ENCODE measurements at places on chromosomes 7 and 10.

- DNase-seq: no peak
Observed at GRCh38 chr10:77844177-77844576, 82.4 kb downstream of the DLG5 start.

GRCh38 chr7:15829691-15830090 lies 143.2 kb upstream of the MEOX2 start:
- DNase-seq: no peak

DNA sequence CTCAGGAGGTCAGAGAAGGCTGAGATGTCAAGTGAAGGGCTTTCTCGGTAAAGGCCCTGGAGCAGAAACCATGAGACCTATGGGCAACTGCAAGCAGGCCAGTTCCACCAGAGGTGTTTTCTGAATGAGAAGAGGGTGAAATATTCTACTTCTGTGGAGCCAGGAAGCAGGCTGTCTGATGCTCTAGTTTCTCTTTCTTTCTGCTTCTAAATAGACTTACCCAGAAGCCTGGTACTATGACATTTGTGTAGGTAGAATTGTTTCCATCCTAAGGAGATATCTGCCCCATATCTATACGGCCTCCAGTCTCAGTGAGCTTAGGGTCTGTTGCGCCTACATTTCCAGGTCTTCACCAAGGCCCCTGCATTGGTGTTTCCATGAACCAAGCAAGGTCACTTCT lies 73.4 kb upstream of the CC2D2B start:
- DNase-seq: no peak

GRCh38 chr10:6912929-6913328 lies 332.9 kb upstream of the PRKCQ start:
- no peak for DNase-seq

DNA sequence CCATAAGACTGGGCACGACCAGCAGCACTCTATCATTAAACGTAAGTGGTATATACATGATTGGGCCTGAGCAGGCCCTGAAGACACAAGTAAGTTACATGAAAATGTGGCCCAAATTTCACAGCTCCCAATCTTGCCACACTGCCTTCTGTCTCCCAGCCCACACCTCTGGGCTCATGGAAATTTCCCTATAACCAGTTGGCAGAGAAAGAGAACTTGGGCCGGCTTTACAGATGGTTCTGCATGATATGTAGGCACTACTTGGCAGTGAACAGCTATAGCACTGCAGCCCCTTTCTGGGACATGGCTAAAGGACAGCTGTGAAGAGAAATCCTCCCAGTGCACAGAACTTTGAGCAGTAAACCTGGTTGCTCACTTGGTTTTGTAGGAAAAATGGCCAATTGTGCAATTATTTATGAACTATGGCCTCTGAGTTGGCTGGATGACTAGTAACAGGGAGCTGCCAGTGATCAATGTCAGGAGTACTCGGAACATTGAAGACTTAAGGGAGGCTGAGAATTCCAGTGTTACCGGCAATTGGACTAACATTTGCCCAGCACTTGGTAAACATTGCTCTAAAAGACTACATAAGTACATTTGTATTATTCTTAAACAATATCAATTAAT lies 1006.6 kb upstream of the LRRN3 start:
- DNase-seq: no peak

DNA sequence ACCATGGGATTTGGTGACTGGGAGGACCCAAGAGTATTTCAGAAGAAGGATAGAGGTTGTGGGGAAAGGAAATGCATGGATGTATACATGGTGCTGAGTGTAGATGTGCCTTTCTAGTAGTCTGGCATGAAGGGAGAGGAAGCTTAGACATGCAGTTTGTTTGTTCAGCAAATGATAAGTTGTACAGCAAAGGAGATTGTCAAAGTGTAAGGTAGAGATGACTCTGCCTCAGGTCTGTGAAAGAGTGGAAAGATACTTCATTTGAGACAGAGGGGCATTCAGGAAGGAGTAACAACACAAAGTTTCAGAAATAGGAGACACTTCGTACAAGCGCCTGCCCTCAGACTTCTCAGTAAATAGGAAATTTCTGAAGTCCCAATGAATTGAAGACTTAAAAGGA lies 152.3 kb downstream of the CELF2 start:
- DNase-seq: no peak

DNA sequence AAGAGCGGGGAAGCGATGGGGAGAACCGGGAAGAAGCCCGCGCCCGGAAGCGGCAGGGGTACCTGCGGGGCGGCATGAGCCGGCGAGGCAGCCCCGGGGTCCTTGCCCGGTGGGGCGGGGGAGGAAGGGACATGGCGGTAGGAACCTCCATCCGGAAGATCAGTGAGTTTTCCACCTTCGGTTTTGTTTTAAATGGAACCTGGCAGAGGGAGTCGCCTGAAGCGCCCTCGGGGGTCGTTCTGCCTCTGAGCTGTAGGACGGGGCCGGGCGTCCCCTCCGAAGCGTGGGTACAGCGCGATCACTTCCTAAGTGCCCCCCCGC lies 471 bp downstream of the PFKP start:
- no peak for DNase-seq

GRCh38 chr10:131129544-131129943 lies 182.0 kb downstream of the TCERG1L start:
- DNase-seq: no peak

GRCh38 chr7:113519472-113519871 lies 399.3 kb downstream of the PPP1R3A start:
- no peak for DNase-seq

DNA sequence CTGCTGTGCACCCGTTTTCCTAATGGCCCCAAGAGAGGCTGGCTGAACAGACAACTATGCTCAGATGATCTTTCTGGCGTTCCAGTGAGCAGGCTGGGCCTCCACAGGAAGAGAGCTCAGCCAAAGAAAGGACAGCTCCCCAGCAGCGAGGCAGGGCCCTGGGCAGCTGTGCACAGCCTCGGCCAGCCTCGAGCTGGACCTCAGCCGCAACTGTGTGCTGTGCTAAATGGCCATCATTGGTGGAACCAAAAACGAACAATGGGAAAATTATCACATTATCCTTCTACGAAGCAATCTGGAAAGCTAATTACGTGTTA lies 97.5 kb downstream of the CTBP2 start:
- no peak for DNase-seq

DNA sequence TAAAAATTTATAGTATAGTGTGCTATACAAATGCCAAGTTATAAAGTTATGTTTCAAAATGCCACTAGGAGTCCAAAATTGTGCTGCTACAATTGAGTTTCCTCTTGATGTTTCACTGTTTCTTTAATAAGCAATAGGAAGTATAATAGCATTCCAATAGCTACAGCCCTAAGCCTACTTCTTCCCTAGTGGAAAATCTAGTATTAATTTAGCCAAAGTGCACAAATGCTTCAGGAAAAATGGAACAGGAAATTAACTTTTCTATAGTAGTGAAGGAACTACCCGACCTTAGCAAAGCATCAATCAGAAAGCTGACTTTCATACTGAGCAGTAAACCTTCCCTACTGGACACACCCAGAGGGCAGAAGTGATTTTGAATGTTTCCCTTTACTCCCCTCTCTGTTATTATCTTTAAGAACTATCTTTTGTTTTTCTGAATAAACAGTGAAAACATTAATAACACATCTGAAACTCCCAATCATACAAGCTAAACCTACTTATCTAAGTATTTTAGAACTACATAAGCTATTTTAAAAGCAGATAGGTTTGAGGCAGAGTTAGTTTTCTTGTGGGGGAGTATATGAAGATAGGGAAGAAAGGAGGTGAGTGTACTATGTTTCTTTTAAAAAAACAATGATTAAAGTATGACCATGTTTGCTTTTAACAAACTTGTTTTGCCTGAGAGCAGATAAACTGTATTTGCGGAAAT lies 13.7 kb downstream of the CPED1 start:
- DNase-seq: no peak

GRCh38 chr7:90772410-90772809 lies 176.3 kb downstream of the CDK14 start:
- no peak for DNase-seq

GRCh38 chr7:47944536-47945260 lies 3.6 kb downstream of the PKD1L1 start:
- no peak for DNase-seq

GRCh38 chr10:59805014-59805413 lies 51.8 kb upstream of the MRLN start:
- peak; percentile 10 for DNase-seq

DNA sequence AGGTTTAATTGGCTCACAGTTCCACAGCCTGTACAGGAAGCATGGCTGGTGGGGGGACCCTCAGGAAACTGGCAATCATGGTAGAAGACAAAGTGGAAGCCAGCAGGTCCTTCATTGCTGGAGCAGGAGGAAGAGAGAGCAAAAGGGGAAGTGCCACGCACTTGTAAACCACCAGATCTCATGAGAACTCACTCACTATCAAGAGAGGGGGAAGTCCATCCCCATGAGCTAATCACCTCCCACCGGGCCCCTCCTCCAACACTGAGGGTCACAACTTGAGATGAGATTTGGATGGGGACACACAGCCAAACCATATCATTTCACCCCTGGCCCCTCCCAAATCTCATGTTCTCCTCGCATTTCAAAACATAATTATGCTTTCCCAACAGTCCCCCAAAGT lies 171.9 kb upstream of the CACNA2D1 start:
- DNase-seq: no peak

DNA sequence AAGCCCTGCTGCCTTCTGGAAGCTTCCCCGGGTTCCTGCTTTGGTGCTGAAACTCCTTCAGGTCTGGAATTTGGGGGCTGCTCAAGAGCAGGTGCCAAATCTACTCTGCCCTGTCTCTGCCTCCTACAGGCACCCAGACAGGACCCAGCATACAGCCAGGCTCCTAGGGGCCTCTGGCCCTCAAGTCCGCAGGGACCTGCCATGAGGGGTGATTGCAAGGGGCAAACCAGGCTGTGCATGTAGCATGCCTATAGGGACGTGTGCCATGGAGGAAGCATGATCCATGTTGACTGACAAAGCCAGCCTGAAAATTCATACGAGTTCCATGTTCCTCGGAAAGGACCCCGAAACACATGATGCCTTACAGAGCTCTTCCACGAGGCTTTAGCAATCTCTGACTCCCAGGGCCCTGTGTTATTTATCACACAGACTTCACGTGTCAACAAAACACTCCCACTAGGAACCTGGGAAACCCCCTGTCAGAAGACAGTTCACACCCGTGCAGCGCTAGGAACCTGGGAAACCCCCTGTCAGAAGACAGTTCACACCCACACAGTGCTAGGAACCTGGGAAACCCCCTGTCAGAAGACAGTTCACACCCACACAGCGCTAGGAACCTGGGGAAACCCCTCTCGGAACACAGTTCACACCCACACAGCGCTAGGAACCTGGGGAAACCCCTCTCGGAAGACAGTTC lies 75.3 kb upstream of the DNAAF5 start:
- no peak for DNase-seq

GRCh38 chr7:117062300-117062699 lies 109.0 kb downstream of the ST7 start:
- no peak for DNase-seq

- no peak for DNase-seq
Observed at GRCh38 chr7:101687791-101688182, 58.7 kb upstream of the MYL10 start.

- DNase-seq: no peak
Observed at GRCh38 chr10:128612631-128613030, 486.4 kb upstream of the MKI67 start.

- DNase-seq: peak; percentile 87
Observed at GRCh38 chr10:17206210-17206709, 4.8 kb upstream of the TRDMT1 start.

- DNase-seq: peak; percentile 97
Observed at GRCh38 chr10:70656489-70656888, 15.8 kb upstream of the ADAMTS14 start.

All from Daoy (cell line).